ENCODE measurements at places on chromosomes 4 and X.

DNA sequence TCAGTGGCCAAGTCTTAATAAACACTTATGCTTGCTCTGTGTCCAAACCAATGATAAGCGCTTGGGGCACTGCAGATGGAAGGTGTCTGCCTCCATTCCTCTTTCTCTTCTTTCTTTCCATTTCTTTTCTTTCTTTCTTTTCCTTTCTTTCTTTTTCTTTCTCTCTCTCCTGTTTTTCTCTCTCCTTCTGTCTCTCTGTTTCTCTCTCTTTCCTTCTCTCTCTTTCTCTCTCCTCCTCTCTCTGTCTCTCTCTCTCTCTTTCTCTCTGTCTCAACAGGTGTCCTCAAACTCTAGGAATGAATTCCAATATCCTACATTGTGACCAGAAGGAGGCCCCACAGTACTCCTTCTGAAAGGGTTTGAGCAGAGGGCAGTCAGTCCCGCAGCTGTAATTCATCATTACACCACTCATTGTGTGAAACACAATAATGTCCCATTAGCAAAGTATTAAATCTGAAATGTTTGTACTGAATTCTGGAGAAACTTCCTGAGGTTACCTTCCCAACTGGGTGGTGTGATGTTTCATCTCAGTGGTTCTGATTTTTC lies 66.5 kb upstream of the PAGE1 start:
- DNase-seq, result no peak

DNA sequence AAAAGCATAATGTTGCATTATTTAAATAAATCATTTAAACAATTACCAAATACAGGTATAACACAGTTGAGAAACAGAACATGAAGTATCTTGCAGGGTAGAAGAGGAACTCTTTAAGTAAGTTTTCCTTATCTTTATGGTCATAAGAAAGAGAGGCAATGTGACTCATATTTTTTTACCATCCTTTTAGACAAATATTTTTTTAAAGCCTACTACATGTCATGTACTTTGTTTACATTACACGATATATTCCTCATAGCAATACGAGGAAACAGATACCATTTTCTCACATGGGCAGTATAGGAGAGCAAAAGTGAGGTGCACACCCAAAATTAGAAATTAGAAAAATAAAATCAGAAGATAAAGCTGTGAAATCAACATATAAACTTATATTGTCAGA lies 49.3 kb upstream of the EPHA5 start:
- no peak for DNase-seq

DNA sequence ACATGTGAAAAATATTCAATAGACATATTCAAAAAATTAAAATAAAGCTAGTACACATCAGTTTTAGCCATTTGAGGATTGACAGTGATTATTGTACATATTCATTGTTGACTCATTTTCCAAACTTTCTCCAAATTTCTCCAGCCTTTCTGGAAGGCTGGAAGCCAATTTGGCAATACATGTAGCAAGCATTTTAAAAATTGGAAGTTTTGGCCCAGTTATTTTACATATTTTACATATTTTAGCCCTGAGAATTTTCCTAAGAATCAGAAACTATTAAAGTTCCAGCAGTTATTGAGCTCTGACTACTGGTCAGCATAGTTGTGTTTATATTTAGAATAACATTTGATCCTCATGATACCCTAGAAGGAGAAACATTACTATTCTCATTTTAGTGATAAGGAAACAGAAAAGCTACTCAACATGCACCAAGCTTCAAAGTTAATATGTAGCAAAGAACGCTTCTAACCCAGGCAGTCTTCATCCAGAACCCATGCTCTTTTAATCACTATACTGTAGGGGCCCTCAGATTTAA lies 3.2 kb downstream of the CABS1 start:
- DNase-seq, result no peak

- DNase-seq, result no peak
Measured at GRCh38 chr4:93828332-93828994, at the start of gene ATOH1. Gene ATOH1 (plus strand): TSS chr4:93828753. CDS start chr4:93828927, 174 bp downstream.

- DNase-seq, result no peak
Measured at GRCh38 chrX:24981030-24981429, 34.7 kb downstream of the ARX start.

GRCh38 chr4:73705056-73705432 lies 35.3 kb upstream of the CXCL8 start:
- no peak for DNase-seq

- DNase-seq, result no peak
Measured at GRCh38 chr4:93529692-93530372, 298.7 kb upstream of the ATOH1 start.

DNA sequence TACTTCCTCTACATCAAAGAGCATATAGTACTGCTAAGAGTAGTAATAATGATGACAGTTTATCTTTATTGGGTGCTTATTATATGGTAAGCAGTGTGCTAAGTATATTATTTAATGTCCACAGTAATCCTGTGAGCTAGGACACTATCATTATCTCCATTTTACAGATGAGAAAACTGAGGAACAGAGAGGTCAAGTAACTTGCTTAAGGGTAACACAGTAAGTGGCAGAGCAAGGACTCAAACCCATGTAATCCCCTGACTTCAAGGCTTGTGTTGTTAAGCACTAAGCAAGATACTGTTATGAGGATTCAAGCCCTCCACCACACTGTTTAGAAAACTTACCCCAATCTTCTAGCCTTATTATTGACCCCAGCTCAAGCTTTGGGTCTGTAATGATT lies 202.4 kb downstream of the ENOX2 start:
- DNase-seq, result no peak

All from NCI-H187 treated with DMSO at 0.1 percent for 48 hours (cell line).